Adipocyte (in vitro differentiated cells): ENCODE measurements at places on chromosomes 13 and 19.

- no peak for DNase-seq
Measured at GRCh38 chr19:53947624-53948023, 15.1 kb upstream of the CACNG8 start.

GRCh38 chr19:49676136-49676783, 811 bp upstream of the PRMT1 start:
- peak; percentile 94 for DNase-seq

GRCh38 chr19:9883231-9883758, 48.2 kb downstream of the PIN1 start:
- no peak for DNase-seq

DNA sequence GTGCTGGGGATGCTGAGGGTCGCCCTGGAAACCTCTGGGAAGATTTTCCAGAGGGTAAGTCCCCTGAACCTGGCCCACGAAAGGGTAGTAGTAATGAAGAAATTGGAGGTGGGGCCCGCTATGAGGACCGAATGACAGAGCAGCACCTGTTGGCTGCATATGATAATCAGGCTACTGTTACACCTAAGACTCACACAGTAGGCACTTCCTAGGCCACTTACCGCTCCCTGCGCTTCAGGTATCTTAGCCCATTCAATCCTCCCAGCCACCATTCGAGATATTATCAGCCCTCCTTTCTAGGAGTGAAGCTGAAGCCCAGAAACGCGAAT, 4.3 kb upstream of the LRFN3 start:
- no peak for DNase-seq

DNA sequence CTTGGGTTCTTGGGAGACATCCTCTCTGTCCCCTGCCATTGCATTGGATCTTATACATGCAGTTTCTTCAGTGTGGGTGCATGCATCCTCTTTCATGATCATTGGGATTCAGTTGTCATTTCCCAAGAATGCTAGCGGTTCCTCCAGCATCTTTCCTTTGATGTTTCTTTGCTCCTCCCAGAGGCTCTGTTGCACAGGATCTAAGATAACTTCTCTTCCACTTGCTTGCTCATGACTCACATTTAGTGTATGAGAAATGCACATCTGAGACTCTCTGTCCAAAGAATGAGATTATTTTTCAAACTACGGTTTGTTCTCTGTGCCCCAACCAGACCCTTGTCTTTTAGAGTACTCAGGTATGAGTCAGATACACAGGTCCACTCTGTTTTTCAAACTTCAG, 197.1 kb downstream of the NDFIP2 start:
- peak; percentile 22 for DNase-seq

- no peak for DNase-seq
Measured at GRCh38 chr13:94765814-94766213, 53.5 kb upstream of the SOX21 start.

- DNase-seq, result no peak
Measured at GRCh38 chr13:48506092-48506701, 26.7 kb downstream of the RCBTB2 start.

GRCh38 chr13:71856548-71857043, 10.4 kb downstream of the DACH1 start:
- no peak for DNase-seq

GRCh38 chr19:1513499-1514294, 878 bp upstream of the ADAMTSL5 start:
- peak; percentile 84 for DNase-seq

GRCh38 chr19:34075661-34076091, 96.6 kb upstream of the LSM14A start:
- DNase-seq, result no peak

DNA sequence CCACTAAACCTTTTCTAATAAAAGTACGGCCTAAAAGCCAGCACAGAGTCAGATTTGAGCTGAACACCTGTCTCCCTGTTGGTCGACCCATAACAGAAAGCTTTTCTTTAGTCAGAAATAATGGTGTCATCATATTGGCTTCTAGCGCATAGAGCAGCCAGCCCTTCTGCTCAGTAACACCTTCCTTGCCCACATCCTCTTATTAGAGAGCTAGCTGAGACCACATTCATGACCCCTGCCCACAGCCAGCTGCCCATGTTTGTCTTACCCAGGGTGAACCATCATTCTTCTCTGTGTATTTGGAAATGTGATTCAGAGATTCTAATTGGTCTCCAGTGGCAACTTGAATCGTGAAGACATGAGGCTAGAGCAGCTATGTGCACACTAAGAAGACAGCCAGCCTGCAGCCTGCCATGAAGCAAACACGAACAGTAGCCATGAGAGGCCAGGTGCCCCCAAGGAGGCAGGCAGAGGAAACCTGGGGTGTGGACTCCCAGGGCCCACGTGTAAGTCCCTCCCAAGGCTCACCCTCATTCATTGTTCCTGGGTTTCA, 82.3 kb upstream of the PDCD5 start:
- DNase-seq, result no peak

GRCh38 chr13:55013051-55013450, 1984.4 kb downstream of the OLFM4 start:
- DNase-seq, result no peak
